Neural progenitor cell (in vitro differentiated cells): ENCODE measurements at places on chromosomes 6 and 20. TPM values are rescaled to one million over a fixed set of nuclear protein-coding genes. Genes with fewer than 3 reads are reported as not detected.

The DYNLT1 gene
- 71.1 and 82.8 TPM in 2 replicates for total RNA-seq

The ISM1 gene
- 0.06 TPM in 1 of 2 replicates, not detected in the other for total RNA-seq

The RPP40 gene
- total RNA-seq = 19.3 and 23.2 TPM in 2 replicates

The RIMS1 gene
- 2.4 and 2.5 TPM in 2 replicates for total RNA-seq

- no peaks in the 10 kb centered on the region for H3K4me1 ChIP-seq
- H3K27me3 ChIP-seq = no peaks in the 10 kb centered on the region
- no peak overlapping the region for H3K27ac ChIP-seq
- no peak overlapping the region for H3K4me3 ChIP-seq
Observed at GRCh38 chr6:78580923-78581322, 286.4 kb upstream of the IRAK1BP1 start.

DNA sequence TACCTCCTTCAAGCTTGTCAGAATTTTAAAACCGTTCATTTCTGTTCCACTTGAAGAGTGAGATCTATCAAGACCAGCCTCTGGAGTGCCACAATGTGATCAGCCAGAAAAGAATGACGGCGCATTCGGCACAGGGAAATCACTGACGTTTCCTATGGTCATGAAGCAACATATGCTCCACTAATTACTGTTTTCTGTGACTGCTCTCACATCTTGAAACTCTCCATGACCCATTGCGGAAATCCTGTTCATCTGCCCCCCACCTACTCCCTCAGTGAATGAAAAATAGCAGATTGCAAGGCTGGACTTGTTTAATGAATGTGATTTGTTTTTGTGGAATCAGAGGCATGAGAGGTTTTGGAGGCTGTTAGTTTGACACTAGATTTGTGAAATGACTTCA, 53.2 kb downstream of the SAMD5 start:
- H3K36me3 ChIP-seq = no peaks in the 10 kb centered on the region
- H3K27ac ChIP-seq = no peak overlapping the region
- H3K27me3 ChIP-seq = no peaks in the 10 kb centered on the region
- H3K4me3 ChIP-seq = no peak overlapping the region
- no peaks in the 10 kb centered on the region for H3K4me1 ChIP-seq

DNA sequence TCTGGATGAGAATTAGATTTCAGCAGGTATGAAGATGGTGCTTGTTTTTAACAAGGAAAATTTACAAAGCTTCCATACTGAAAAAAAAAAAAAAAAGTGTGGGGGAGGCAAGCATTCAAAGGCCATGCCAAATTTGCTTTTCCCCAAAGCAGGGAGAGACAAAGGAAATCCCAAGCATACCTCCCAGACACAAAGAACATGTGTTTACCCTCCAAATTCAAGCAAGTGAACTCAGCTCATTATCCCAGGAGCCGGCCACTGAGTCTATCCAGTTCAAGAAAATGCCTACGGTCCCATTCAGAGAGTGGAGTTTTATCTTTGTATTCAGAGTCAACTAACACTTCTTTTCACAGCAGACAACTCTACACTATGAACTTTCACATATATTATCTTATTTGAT, 102.7 kb upstream of the ID4 start:
- DNase-seq = peak; percentile 81
- H3K27ac ChIP-seq = peak overlapping the region; percentile 68
- peak overlapping the region; percentile 17 for H3K4me3 ChIP-seq
- no peaks in the 10 kb centered on the region for H3K36me3 ChIP-seq

- peaks cover 60% of the 10 kb centered on the region for H3K27me3 ChIP-seq
- H3K4me1 ChIP-seq = no peaks in the 10 kb centered on the region
- H3K27ac ChIP-seq = no peak within 1 kb of the TSS
- peak within 1 kb of the TSS; percentile 34 for H3K4me3 ChIP-seq
- no peaks in the 10 kb centered on the region for H3K36me3 ChIP-seq
- peak; percentile 72 for DNase-seq
Observed at GRCh38 chr20:45100563-45101245, at the start of gene KCNS1. KCNS1 (minus strand) TSS chr20:45101127; CDS start chr20:45099236, 1,891 bp downstream.

DNA sequence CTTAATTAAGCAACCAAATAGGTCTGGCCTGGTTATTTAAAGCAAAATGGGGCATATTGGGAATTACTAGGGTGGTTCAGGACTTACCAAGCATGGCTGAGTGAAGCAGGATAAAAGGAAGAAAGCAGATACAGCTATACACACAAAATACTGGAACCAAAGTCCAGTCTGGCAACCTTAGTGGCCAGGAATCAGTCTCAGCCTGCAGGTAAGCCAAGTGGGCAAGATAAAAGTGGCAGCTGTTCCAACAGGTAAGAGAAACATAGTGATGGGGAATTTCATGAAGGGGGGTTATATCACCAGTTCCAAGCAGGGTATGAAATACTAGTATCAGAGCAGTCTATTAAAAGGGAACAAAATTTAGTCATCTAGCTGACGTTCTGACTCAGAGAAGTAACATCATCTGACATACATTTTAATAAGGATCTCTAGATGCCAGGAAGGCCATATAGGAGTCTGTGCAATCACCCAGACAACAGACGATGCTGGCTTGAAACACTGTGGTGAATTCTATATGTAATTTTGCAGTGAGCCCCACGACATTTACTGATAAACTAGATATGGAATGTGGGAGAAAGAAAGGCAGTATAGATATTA, 292.1 kb upstream of the HSF2 start:
- no peaks in the 10 kb centered on the region for H3K36me3 ChIP-seq
- H3K27ac ChIP-seq = no peak overlapping the region
- no peak for DNase-seq
- H3K27me3 ChIP-seq = no peaks in the 10 kb centered on the region
- no peak overlapping the region for H3K4me3 ChIP-seq

DNA sequence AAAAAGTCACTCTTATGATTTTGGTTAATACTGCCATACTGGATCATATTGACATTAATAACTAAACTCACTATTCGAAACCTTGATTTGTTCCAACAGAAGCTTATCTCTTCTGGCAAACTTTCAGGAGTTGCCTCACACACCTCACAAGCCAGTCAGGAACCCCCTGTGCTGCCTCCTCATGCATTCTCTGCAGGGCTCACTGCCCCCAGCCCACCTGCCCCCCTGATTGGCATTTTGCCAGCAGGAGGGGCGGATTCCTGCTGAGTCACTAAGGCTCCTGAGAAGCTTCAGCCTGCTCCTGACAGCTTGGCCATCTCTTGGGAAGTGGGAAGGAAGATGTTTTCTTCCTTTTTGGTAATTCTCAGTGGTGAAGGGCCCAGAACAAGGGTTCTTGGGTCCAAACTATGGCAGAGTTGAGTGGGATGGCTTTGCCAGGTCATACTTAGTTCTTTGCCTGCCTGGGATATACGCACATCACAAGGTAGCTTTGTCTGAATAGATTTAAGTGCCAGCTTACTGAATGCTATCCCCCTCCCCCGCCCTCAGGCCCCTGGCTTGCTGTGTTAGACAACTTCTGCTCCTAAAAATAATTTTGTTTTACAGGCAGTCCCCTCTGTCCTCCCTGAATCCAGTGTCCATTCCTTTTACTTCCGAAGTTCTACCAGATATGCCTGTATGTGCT, 31.4 kb downstream of the SLC35F1 start:
- H3K4me1 ChIP-seq = peaks cover 16% of the 10 kb centered on the region
- H3K27me3 ChIP-seq = no peaks in the 10 kb centered on the region
- no peak overlapping the region for H3K27ac ChIP-seq
